CD4-positive, alpha-beta T cell treated with Interleukin-15 for 4 hours (primary cell): ENCODE measurements at places on chromosomes 5 and 9.
A peak's percentile ranks its signal among the peaks of the same experiment; 100 is the strongest.

DNA sequence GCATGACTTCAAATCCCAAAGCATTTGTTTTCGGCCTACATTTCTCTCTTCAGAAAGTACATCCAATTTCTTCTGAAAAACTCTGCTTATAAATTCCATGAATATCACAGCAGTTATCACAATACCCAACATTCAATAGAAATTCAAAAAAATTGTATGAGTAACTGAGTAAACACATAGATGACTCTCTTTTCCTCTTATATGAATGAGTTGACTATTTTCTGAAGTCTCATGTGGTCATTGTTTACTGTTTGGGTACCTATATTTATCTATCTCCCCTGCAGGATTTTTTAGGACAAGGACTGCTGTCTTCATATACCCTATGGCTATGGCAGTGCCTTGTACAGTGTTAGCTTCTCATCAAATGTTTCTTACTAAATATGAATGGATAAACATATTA is 157.1 kb downstream of the HTR1A start:
- DNase-seq: no peak

DNA sequence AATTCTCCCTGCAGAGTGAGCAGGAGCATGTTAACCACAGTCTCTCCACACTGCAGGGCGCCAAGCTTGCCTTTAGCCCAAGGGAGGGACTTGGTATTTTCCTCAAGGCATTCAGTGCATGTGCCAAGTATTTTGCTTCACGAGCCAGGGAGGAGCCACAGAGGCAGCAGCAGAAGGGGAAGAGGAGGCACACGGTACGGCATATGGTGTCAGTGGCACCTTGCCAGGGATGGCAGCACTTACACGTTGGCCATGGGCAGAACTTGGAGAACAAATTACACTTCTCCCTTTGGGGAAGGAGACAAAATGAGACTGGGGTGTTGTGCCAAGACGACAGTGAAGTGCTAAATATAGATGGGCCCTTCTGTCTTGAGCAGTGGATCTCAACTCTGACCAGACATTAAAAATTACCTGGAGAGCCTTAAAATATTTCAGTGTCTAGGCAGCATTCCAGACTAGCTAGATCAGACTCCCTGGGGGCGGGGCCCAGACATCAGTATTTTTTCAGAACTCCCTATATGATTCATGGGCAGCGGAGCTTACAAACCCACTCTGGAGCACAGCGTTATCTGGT is 155.8 kb downstream of the DRD1 start:
- no peak for DNase-seq

GRCh38 chr5:21792748-21793147 is 1060.4 kb downstream of the CDH12 start:
- DNase-seq: no peak

DNA sequence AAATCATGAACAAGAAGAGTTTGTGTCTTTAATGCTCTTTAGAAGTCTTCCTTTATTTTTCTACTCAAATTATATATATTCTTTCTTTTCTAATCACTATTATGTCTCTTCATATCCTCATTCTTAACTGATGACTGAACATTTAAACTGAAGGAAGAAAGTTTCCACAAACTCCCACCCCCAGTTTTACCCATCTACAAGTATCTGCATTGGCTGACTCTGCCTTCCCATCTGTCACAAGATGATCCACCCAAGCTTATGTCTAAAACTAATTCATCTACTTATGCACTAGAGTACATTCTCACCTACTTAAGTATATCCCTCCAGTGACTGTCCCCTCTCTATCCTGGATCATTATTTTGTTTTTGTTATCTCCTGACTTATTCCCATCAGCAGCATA is 344.5 kb downstream of the PRR16 start:
- DNase-seq: no peak

GRCh38 chr5:177336603-177337494 is 14.6 kb downstream of the LMAN2 start:
- DNase-seq: no peak

GRCh38 chr5:96863114-96863513 is 13.2 kb upstream of the ERAP2 start:
- no peak for DNase-seq

- peak; percentile 2 for DNase-seq
Observed at GRCh38 chr5:52989025-52989780, at the start of gene ITGA2. TSS of gene ITGA2 (plus strand) at chr5:52989352. CDS start at chr5:52989469, 117 bp downstream.

DNA sequence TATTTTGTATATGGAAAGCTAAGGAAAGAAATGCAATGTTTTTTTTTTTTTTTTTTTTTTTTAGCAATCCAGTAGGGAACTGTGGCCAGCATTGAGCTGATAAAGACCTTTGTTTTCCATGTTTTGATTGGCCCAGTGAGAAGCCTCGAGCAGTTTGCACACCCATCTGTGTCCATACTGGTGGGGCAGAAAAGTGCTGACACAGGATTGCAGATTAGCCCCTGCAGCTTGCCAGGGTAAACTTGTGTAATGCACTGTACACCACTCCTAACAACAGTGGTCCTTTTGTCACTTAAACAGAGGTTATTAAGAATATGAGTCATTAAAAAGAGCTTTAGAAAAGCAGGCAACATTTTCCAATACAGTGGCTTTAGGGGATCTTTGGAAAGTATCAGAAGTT is 132.8 kb upstream of the CDKN2B start:
- DNase-seq: no peak

- no peak for DNase-seq
Observed at GRCh38 chr5:32534041-32534440, 51.3 kb upstream of the SUB1 start.

- DNase-seq: no peak
Observed at GRCh38 chr5:132413567-132413966, 44.1 kb downstream of the SLC22A5 start.

- DNase-seq: peak; percentile 85
Observed at GRCh38 chr5:180328296-180329137, 24.6 kb downstream of the GFPT2 start.

GRCh38 chr5:118752969-118753368 is 235.4 kb downstream of the DTWD2 start:
- DNase-seq: no peak
